ENCODE measurements at places on chromosomes 4 and X. TPM values are rescaled to one million over a fixed set of nuclear protein-coding genes. Genes with fewer than 3 reads are reported as not detected.

Gene SLC16A2
- total RNA-seq = 2.1 TPM

Gene PJA1
- total RNA-seq = 41.7 TPM

Gene TMPRSS11E
- 14.5 TPM for total RNA-seq

Gene CXCL11
- total RNA-seq = 0.68 TPM

Gene KLKB1
- not detected for total RNA-seq

Gene MAPK10
- 7.9 TPM for total RNA-seq

Gene F11
- total RNA-seq = not detected
